Activated T-cell treated with anti-CD3 and anti-CD28 coated beads, Interleukin-2, amount 50 U/mL, for 24 hours (primary cell): ENCODE measurements at places on chromosomes 3 and 15.
A peak's percentile ranks its signal among the peaks of the same experiment; 100 is the strongest.

DNA sequence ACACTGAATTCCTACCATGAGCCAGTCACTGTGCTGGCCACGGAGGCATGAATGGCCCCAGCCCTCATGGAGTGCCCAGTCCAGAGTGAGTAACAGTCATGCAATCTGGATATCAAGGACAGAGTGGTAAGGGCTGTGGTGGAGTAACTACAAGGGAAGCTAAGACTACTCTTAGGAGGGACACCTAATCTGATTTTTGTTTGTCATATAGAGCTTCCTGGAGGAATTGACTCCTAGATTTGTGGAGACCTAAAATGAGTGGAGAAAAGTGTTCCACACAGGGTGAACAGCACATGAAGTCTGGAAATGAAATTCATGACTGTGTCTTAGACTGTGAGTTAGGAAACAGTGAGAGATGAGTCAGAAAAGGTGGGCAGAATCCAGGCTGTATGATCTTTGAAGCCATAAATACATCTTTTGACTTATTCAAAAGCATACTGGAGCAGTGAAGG, 219.9 kb downstream of the NFKBIZ start:
- DNase-seq, result no peak

GRCh38 chr3:71341721-71342120, 241.8 kb downstream of the FOXP1 start:
- no peak for DNase-seq

- no peak for DNase-seq
These were observed 36.7 kb downstream of the CIP2A start for GRCh38 chr3:108552267-108553159.

DNA sequence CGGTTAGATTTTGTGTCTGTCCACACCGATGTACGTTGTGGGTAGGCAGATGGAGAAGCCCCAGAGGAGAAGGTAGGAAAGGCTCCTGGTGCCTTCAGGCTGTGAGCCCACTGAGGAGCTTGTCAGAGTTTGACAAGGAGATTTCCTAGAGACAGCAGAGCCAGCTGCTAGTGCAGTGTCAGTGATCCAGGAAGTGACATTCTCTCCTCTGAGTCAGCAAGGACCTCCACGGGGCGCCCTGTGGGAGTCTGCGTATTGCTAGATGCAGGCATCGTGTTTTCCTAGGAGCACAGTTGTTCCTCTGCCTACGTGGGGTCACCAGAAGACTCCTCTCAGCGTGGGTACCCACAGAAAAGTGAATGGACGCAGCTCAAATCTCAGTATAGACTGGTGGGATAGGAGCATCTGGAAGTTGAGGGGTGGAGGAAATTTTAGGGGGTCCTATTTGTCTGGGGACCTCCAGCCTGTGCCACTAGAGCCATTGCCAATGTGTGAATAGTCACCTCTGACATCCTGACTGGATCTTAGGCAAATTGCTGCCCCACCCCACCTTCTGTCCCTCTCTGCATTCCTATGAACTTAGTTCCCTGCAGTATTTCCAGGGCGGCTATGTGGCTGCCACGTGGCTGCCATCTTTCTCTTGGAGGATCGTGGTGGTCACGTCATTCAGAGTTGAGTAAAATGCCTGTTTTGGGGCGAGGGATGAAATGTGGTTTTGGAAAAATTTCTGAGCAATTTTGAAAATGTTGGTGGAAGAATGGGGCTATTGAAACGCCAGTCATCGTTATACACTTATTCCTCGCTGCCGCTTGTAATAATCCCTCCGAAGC, 84.8 kb upstream of the KLHL25 start:
- DNase-seq, result no peak

- DNase-seq, result no peak
These were observed 45.0 kb downstream of the CLSTN2 start for GRCh38 chr3:139979991-139980390.

DNA sequence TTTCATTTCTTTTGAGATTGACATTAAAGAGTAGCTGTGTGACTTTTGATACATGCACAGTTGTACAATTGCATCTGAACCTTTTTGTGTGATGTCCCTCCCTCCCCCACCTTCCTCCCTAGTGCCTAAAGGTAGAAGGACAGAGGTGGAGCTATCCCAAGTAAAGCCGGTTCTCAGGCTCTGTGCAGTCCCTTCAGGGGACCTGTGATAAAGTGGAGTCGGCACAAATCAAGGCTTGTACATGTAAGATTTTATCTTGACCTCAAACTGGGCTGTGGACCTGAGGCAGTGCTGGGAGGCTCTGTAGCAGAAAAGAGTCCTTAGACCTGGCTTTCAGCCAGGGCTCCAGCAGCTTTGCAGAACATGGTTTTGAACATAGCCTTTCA, 55.5 kb upstream of the CMTM7 start:
- no peak for DNase-seq

GRCh38 chr3:42887084-42887483, 11.4 kb upstream of the CYP8B1 start:
- DNase-seq, result no peak

DNA sequence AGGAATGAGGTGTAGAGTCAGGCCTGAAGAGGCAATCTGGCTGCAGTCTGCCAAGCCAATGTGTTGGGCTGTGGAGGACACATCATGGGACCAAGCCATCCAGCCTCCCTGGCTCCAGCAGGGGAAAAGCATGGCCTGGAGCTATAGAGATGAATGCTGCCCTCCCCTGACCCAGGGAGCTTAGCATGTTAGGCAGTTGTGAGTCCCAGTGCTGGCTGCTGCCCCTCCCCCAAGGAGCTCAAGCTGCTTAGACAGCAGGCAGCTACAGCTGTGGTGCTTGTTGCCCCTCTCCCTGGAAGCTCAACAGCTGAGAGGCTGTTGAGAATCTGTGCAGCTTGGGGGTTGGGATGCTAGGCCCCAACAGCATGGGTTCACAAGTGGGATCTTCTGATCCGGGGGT, 85.6 kb upstream of the DNAJC19 start:
- DNase-seq, result no peak

DNA sequence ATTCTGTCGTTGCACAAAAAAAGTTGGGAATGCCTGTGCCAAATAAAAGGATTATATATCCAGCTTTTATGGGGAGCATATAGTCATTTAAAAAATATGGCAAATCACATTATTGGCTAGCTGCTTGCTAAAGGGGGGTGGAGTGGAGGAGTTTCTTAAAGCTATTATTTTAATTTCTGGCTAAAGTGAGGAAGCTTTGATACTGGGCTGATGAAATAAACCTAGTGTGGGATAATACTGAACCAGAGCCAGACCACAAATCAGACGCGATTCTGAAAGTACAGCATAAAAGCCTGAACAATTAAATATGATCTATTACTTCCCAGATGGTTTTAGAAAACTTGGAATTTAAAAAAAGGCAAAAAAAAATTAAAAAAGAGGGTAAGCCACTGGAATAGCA, 14.4 kb downstream of the POLR2M start:
- no peak for DNase-seq

- DNase-seq, result no peak
These were observed 54.5 kb downstream of the CHD2 start for GRCh38 chr15:92954578-92954977.

- DNase-seq, result no peak
These were observed 229.9 kb upstream of the GADL1 start for GRCh38 chr3:31124373-31124772.

GRCh38 chr3:176075046-176075445, 1122.2 kb downstream of the TBL1XR1 start:
- DNase-seq, result no peak

DNA sequence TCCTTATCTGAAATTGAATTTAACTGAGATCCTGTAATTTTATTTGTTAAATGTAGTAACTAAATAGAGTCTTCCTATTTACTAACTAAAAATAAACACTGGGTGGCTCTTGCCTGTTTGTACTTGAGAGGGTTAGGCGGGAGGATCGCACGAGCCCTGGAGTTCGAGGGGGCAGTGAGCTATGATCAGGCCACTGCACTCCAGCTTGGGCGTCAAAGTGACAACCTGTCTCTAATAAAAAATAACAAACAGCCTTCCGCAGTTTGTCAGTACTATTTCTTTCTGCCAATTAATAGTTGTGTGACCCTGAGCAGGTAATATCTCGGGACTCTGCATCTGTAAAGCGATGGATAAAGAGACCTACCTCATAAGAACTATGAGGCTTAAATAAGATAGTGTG, 768 bp upstream of the PDE12 start:
- DNase-seq, result no peak

DNA sequence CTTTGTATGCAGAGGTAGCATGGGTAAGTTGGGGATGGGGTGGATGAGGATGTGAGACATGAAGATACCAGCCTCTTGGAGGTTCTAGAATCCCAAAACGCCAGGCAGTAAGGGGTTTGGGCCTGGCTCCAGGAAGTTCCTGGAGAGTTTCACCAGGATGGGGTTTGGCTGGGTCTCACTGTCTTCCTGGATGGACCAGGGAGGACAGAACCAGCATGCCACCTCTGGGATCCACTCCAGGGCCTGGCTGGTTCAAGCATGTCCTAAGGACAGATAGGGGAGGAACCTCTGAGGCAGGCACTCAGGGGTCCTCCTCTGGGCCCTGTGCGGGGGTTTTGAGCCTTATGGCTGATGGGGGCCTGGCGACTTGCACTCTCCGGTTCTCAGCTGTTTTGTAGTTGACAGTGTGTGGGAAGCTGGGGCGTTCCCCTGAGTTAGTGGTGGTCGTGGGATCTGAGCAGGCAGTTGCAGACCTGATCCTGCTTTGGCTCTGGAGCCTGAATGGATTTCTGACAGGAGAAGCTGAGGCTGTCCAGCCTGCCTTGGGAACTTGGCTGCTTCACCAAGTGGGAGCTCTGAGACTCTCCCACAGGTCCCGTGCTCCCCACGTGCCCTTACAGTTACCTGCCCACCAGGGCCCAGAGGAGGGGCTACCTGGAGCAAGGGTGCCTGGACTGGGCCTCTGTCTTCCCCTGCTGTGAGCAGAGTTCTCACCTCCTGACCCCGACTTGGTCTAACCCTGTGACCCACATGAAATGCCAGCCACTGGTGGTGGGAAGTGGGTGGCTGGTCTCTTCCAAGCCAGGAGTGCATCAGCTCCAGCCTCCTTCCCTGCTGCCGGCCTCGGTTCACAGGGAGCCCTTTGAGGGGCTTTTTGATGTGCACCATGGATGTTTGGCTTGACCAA, 128.4 kb downstream of the EEFSEC start:
- DNase-seq, result no peak

DNA sequence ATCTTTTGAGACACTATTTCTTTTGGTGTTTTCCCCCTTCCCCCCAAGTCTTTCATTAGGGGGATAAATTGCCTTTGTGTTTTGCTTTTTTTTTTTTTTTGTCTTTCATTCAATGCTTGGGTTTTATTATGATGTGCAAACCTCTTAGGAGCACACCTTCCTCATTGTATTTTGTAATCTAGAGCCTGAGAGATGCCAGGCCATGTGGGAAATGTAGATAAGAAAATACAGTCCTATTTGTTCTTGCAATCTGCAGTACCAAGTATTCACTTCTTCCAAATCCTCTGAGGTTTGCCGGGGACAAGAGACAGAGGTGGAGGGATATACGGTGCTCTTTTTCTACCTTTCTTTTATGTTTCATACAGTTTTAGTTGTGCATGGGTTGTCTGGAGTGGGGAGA, 66.7 kb downstream of the LARS2 start:
- no peak for DNase-seq

DNA sequence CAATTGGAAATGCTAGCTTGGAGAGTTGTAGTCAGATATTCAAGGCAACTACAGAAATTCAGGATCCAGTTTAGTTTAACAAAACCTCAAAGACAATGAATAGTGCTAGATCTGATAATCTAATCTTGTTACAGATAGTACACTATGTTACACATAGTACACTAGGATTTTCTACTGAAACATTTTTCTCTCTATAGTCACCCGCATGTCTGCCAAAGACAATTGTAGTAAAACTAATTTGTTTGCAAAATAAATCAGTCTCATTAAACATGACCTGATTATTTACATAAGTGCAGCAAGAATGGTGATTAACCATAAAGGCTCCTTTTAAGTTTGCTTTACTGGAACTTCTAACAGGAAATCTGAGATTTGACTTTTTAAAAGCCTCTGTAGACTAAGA, 52.0 kb downstream of the ILDR1 start:
- no peak for DNase-seq

DNA sequence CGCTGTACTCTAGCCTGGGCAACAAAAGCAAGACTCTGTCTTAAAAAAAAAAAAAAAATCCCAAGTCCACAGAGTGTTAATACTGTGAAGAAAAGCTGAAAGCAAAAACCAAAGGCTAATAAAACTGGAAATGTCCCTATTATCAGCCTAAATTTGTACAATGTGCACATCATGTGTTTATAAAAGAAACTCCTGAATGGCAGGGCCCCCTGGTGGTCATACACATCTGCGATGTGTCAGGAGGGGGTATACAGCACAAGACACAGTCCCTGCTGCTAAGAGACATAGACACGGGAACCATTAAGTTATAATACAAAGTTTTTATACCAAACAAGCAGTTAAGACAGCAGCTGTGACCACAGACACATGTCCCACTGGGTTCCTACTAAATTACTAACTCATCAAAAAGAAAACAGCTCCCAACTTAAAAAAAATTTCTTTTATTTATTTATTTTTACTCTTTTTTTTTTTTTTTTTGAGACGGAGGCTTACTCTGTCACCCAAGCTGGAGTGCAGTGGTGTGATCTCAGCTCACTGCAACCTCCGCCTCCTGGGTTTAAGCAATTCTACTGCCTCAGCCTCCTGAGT, 31.0 kb downstream of the IDH2 start:
- peak; percentile 79 for DNase-seq

DNA sequence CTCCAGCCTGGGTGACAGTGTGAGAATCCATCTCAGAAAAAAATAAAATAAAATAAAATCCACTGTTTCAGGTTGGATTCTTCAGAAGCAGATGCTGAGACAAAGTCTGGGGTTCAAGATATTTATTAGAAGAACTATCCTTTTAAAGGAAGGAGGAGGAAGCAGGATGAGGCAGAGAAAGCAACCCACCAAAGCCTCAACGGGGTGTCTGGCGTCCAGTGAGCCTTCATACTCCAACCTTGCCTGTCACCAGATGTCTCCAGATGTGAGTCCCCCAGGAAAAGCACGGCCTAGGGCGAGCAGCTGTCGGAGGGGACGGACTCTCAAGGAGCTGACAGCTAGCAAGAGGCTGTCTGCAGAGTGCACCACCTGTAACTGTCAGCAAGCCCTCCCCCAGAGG, 37.3 kb downstream of the MB21D2 start:
- DNase-seq, result no peak

- no peak for DNase-seq
These were observed 4.7 kb downstream of the RNF111 start for GRCh38 chr15:58992181-58992580.

- no peak for DNase-seq
These were observed 836.1 kb upstream of the CFAP20DC start for GRCh38 chr3:59885899-59886400.

DNA sequence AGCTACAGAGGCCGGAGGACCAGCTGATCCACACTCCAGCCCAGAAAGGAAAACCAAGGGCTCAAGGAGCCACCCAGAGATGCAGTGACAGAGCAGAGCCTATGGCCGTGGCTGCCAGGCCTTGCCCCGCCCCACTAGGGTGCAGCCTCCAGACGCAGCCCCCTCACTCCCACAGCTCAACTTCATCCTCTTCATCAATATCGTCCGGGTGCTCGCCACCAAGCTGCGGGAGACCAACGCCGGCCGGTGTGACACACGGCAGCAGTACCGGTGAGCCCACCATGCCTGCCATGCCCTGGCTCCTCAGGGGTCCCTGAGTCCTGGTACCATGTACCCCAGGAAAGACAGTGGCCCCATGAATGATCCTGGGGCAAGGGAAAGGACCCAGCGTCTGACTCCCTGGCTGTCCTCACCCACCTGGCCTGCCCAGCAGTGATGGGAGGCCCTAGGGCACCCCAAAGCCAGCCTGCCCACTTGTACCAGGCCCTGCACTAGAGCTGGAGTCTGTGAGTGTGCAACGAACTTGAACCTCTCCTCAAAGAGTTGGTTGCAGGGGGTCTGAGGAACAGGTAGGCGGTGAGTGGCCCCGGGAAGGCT, 24.2 kb downstream of the PTH1R start:
- no peak for DNase-seq
